Activated CD8-positive, alpha-beta memory T cell treated with anti-CD3 and anti-CD28 coated beads for 4 hours (primary cell): ENCODE measurements at places on chromosomes 6 and 20.

GRCh38 chr6:57222743-57223077 lies 603 bp upstream of the RAB23 start:
- DNase-seq, result no peak

DNA sequence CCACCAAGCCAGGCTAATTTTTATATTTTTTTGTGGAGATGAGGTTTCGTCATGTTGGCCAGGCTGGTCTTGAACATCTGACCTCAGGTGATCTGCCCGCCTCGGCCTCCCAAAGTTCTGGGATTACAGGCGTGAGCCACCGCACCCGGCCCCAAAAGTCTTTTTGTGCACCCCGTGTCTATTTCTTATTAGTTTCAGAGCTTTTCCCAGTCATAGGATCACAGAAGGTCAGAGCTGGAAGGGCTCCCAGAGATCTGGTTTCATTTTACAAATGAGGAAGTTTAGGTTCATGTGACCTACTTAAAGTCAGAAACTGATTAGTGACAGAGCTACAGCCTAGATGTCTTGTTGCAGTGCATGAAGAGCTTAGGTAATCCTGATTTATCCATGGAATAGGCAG lies 1.6 kb upstream of the OGFRL1 start:
- DNase-seq, result no peak

GRCh38 chr6:170522565-170523183 lies 30.4 kb downstream of the PSMB1 start:
- no peak for DNase-seq

- no peak for DNase-seq
Measured at GRCh38 chr20:1440024-1440423, 26.6 kb downstream of the NSFL1C start.
